ENCODE measurements at places on chromosomes 3 and 15. TPM values are rescaled to one million over a fixed set of nuclear protein-coding genes. Genes with fewer than 3 reads are reported as not detected.

SLC24A5 gene
- polyA plus RNA-seq: not detected

ALPK3 gene
- polyA plus RNA-seq: not detected

- no peak for DNase-seq
These were observed 101.0 kb downstream of the MOBP start for GRCh38 chr3:39568508-39568907.

DNA sequence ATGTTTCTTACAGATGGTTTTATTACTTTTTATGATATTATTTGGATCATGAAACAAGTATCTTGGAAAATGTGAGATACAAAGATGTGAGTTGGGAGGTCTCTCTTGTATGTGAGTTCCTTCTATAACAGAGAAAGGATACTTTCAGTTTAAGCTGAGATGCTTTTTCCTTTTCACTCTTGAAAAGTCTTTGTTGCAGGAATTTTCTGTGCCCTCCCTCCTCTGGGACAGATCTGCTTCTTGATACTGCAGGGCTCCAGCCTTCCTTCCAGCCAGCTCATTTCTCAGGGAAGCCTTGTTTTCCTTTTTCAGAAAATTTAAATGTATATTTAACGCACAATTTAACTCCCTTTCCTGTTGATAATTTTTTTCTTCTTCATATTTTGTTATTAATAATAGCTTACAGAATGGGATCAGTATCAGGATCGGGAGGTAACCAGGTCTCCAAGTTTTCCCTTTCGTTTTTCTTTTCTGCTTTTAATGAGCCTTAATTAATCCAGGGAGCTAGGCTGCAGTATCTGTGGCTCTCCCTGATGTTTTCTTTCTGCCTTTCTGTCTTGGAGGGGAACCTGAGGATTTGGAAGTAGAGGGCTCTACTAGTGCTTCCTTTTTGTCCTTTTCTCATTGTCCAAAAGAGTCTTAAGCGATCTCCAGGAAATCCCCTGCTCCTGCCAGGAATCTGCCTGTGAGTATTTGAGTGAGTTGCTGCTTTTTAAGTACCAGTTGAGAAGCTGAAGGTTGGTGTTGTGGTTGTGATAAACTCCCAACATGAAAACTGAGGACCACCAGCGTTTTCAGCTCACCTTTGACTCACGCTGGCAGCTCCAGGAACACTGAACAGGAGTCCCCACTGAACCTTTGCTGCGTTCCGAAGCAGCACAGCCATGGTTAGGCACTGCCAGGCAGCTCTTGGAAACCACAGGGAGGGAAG, 105.7 kb downstream of the IGF1R start:
- no peak for DNase-seq

- no peak for DNase-seq
These were observed 714 bp downstream of the GNAT1 start for GRCh38 chr3:50192124-50192523.

DNA sequence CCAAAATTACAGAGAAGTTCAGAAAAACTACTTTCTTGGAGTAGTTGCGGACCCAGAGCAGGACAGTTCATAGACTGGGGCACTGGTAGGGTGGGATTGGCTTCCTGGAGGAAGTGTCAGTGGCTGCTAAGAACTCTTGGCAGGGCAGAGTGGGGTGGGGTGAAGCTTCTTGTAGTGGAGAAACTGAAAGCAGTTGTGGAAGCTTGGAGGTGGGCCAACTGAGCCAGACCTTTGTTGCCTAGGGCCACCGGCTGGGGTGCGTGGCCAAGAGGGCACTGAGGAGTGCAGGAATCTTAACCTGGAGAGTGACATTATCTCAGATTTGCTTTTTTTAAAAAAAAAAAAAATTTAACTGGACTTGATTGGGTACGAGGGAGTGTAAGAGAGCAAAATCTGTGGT, 3.1 kb downstream of the KAT2B start:
- peak; percentile 61 for DNase-seq

Data from CD4-positive, alpha-beta memory T cell (primary cell).